ENCODE measurements at places on chromosomes 3 and 15. TPM values are rescaled to one million over a fixed set of nuclear protein-coding genes. Genes with fewer than 3 reads are reported as not detected.

Gene ADAMTS9
- total RNA-seq: 6.3 TPM

Gene PLA2G4D
- not detected for total RNA-seq

Gene CHST13
- not detected for total RNA-seq

Gene ALPK3
- total RNA-seq: 0.12 TPM

Gene SAMMSON
- total RNA-seq: not detected

Gene UBAP1L
- 0.53 TPM for total RNA-seq

Gene FAM81A
- not detected for total RNA-seq

Gene CX3CR1
- not detected for total RNA-seq

Gene GPX1
- total RNA-seq: 519 TPM

Gene PRKCD
- 7.7 TPM for total RNA-seq

Gene GOLGA8S
- total RNA-seq: not detected

Gene UROC1
- total RNA-seq: not detected

Gene GCNT3
- 0.23 TPM for total RNA-seq

Gene PRKCI
- total RNA-seq: 25.7 TPM

Gene CSPG4
- 13.8 TPM for total RNA-seq

Gene EPHA6
- total RNA-seq: not detected

Gene ITGB5
- 339 TPM for total RNA-seq

Gene TGM4
- total RNA-seq: 0.15 TPM

Gene TRIM42
- not detected for total RNA-seq

Gene ZNF501
- total RNA-seq: 5.5 TPM

Gene ERC2
- total RNA-seq: 0.47 TPM

Gene FSTL1
- total RNA-seq: 822 TPM

Gene CCDC39
- total RNA-seq: not detected

Gene DVL3
- 48.4 TPM for total RNA-seq

Gene GSK3B
- total RNA-seq: 28.0 TPM
